CD4-positive, alpha-beta T cell treated with Interleukin-4 for 1 hour (primary cell): ENCODE measurements at places on chromosomes 13 and 19.

DNA sequence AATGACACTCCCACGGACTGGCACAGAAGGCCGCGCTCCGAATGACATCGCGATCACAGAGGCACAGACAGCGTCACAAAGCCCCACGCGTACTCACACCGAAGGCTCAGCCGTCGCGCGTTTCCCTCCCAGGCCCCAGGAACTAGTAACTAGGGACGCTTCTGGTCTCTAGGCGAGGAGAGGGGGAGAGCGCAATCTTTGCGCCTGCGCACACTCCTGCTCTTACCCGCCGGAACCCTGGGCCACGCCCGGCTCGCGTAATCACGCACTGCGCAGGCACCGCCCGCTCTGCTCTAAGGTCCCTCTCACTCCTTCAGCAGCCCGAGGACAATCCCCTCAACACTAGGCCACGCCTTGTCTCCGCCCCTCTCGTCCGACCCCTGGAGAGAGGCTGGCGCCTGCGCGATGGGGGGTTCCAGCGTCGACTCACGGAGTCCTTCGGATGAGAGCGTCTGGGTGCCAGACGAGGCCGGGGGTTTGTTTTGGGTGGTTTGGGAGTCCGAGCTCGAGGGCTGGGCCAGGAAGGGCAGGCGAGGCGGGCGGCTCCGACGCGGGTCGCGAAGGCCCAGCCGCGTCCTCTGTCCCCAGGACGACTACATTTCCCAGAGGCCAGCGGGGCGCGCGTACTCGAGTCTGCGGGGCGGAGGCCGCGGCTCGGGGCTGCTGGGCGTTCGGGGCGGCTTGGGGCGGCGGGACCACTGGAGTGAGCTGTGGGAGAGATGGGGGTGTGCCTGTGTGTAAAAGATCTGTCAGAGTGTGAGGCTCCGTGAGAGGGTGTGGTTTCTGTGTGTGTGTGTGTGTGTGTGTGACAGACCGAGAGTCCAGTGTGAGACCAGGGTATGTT is at the start of gene ZNF471:
Gene ZNF471, plus strand, starts transcription at position 410 of the 844 bp plus-strand sequence. CDS start 3,717 bp downstream, outside the sequence.
- peak; percentile 95 for DNase-seq

- no peak for DNase-seq
Measured at GRCh38 chr19:14595558-14595957, 12.7 kb downstream of the CLEC17A start.

DNA sequence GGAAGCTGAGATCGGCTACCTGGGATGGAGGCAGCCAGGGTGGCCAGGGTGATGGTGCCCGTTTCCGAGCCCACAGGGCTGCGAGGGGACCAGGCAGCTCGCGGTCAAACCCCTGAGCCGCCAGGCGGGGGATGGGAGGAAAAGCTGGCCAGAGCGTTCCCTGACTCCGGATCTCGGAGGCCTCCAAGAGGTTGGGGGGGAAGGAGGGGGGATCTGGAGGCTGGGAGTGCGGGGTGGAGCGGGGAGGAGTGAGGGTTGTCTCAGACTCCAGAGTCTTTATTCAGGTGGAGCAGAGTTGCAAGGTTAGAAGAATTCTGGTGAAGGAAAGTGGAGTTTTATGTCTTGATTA is 1.1 kb downstream of the CACNG7 start:
- DNase-seq = no peak

GRCh38 chr13:48769107-48769704 is 115.5 kb downstream of the CYSLTR2 start:
- DNase-seq = peak; percentile 91

DNA sequence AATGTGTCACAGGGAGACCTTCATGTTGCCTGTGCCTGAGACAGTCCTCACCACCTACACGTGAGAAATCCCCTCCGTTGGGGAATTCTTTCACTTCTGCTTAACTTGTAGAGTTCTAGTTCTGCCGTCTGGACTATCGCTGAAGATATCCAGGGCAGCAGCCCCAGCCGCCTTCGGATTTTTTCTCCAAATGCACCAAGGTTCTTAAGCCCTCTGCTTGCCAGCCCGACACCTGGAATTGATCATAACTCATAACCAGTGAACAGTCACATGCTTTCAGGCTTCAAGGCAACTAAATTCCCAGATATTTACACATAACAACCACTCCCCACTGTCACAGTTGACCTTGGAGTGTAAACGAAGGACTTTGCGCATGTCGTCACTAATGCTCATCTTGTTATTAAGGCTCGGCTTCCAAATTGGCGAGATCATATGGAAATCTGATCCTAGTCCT is 114.4 kb downstream of the RAB20 start:
- DNase-seq = no peak

GRCh38 chr19:45739498-45740439 is 6.5 kb downstream of the MEIOSIN start:
- no peak for DNase-seq

DNA sequence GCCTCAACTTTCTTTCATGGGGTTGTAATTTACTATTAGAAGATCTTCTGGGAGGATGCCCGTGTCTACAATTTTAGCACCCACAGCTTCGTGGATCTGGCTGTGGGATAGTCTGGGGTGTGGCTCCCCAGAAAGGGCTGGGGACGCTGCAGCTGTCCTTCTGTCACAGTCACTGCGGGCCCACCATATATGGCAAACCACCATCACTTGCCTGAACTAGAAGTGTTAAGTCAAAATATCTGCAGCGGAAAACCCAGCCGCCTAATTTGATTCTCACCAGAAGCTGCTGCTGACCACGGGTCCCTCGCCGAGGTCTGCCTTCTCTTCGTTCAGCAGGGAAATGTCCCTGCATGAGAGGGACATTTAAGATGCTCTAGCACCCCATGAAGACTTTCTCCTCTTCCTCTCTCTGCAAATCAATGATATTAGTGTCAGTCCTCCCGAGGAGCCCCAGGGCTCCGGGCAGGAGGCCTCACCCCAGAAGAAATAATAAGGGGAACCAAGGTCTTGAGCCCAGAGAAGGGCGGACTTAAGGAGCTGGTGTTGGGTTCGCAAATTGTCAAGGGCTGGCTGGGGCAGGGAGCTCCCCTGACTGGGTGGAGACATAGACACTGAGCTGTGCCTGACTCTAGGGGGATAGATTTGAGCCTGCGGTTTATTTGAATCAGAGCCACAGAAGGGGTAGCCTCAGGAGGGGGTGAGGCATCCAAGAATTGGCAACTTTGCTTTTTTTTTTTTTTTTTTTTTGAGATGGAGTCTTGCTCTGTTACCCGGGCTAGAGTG is 3.0 kb upstream of the MATK start:
- peak; percentile 58 for DNase-seq

- DNase-seq = no peak
Measured at GRCh38 chr19:54315956-54316355, 3.0 kb upstream of the LILRA5 start.

DNA sequence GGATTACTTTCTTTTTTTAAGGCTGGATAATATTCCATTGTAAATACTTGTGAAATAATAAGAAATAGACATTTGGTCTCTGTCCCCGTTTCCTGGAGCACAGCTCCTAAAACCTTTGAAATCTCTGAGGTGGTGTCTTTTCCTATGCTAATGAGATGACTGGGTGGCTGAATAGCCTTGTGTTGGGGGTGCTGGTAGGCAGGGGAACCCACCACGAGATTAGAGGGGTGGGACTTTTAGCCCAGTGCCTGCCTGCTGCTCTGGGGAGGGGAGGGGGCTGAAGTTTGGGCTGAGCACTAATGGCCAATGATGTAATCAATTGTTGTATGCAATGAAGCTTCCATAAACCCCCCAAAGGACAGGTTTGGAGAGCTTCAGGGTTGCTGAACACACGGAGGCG is 175.7 kb downstream of the FGF9 start:
- DNase-seq = no peak

- no peak for DNase-seq
Measured at GRCh38 chr19:18645035-18645511, 8.2 kb downstream of the KLHL26 start.

- DNase-seq = no peak
Measured at GRCh38 chr19:48672994-48673393, at the start of gene NTN5. NTN5 (minus strand) TSS chr19:48673017; CDS start chr19:48670986, 2,031 bp downstream.

- no peak for DNase-seq
Measured at GRCh38 chr19:10945264-10945663, 15.6 kb upstream of the SMARCA4 start.

DNA sequence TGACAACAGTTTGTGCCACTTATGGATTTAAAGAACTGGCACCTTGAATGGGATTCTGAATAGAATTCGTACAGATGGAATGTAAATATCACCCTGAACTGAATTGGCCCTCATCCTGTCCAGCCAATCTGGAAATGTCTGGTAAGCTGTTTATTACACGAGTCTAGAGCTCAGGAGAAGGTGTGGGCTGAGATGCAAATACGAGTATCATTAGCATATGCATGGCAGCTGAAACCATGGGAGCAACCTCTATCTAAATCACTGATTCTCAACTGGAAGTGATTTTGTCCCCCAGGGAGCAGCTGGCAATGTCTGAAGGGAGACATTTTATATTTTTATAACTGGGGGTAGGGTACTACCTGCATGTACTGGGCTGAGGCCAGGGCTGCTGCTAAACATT is 15.6 kb upstream of the VWA8 start:
- DNase-seq = no peak

DNA sequence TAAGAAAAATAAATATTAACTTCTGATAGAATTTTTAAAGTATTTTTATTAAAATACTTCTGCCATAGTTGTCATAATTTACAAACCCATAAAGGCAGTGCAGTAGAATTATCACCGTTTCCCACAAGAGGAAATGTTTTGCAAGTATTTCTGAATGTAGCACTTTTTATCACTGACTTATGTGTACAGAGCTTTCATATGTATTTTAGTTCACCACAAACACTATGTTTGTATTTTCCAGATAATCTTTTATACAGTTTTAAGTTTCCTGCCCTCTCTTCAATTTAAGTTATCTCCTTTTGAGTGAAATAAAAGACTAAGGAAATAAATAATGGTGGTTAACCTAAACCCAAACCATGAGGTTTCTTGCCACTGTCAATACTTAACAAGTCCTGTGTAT is 24.2 kb downstream of the MIPEP start:
- no peak for DNase-seq

- DNase-seq = no peak
Measured at GRCh38 chr13:91904597-91904996, 506.2 kb downstream of the GPC5 start.

DNA sequence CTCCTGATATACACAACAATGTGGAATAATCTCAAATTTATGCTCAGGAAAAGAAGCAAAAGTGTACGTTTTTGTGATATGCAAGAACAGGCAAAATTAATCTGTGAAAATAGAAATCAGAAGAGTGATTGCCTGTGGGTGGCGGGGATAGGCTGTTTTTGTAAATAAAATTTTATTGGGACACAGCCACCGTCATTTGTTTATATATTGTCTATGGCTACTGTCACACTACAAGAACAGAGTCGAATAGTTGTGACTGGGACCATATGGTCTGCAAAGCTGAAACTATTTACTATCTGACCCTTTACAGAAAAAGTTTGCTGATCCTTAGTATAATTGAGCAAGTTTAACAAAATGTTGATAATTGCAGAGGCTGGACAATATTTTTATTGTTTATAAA is 269.5 kb upstream of the HTR2A start:
- DNase-seq = no peak

DNA sequence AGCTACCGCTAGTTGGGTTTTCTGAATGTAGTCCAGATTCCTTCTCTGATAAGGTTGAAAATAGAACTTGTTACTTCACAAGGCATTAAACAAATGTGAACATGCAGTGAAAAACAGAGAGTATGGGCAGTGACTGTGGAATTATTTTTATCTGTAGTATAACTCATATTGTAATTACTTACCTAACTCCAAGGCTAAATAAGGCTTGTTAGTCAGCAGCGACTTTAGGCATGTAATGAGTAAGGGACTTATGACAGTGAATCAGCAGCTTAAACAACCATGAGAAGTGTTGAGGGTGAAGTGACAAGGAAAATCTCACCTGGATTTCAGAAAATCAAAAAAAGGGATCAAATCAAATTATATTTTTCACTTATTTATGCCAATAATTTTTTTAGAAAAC is 1719.5 kb upstream of the MIR17HG start:
- no peak for DNase-seq

- DNase-seq = no peak
Measured at GRCh38 chr13:113623491-113624234, 34.3 kb downstream of the ATP4B start.

DNA sequence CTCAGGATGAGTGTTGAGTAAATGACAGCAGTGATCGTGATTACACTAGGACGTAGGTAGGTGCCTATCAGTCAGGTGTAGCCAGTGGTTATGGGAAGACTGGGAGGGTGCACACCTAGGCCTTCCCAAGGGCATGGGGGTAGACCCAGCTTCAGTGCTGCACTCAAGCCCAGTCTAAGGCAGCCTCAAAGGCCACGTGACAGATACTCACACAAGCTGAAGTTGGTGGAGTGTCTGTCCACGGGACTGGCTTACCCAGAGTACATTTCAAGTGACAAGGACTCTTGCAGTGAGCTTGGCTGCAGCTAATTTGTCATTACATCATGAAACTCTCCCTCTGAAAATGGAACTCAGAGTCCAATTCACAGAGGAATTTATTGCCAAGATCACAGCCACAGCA is 118.3 kb downstream of the SHISA2 start:
- DNase-seq = no peak

GRCh38 chr13:42271337-42272114 is 426 bp upstream of the AKAP11 start:
- DNase-seq = peak; percentile 97

DNA sequence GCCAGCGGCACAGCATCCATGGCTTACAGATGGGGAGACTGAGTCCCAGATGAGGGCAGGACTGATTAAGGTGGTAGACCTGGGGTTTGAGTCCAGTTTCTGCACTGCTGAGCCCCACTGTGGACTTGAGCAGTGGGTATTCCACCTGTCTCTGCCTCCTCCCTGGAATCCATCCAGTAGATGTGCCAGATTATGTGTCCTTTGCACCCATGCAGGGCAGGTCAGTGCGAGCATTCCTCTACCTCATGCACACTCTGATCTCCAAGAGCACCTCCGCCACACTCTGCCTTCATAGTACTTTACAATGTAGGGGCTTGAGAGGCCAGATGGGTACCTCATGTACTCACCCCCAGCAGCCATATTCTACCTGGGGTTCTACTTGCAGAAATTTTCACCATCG is 10.0 kb downstream of the ZSCAN22 start:
- DNase-seq = no peak

DNA sequence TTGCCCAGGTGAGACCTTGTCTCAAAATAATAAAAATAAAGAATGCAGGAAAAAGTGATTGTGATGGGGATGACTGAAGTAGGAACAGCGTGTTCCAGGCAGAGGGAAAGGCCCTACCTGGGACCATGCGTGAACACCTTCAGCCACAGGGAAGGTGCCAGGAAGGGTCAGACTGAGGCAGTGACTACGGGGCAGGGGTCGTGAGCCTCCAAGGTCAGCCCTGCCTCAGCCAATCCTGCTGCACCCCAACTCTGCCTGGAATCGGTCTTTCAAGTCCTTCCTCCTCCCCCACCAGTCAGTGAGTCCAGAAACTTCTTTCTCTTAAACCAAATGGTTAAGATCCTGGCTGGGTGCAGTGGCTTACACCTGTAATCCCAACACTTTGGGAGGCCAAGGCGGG is 16.1 kb upstream of the TLE2 start:
- no peak for DNase-seq

DNA sequence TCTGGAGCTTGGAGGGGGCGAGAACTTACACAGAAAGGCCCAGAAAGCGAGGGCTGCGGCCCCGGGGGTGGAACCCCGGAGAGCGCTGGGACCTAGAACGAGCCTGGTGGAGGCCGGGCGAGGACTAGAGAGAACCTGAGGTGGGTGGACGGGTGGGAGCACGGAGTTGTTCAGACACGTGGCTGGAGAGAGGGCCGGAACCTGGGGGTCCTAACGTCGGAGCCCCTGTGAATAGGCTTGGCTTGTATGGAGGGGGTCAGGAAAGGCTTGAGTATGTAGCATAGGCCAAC is 383 bp downstream of the ZNF581 start:
- DNase-seq = no peak

GRCh38 chr19:40745402-40745780 is 4.9 kb downstream of the ACTMAP start:
- no peak for DNase-seq

- DNase-seq = no peak
Measured at GRCh38 chr13:50810998-50811397, 32.5 kb downstream of the DLEU7 start.
